CD8-positive, alpha-beta memory T cell (primary cell): ENCODE measurements at places on chromosomes 5 and 9. TPM values are rescaled to one million over a fixed set of nuclear protein-coding genes. Genes with fewer than 3 reads are reported as not detected.

DNA sequence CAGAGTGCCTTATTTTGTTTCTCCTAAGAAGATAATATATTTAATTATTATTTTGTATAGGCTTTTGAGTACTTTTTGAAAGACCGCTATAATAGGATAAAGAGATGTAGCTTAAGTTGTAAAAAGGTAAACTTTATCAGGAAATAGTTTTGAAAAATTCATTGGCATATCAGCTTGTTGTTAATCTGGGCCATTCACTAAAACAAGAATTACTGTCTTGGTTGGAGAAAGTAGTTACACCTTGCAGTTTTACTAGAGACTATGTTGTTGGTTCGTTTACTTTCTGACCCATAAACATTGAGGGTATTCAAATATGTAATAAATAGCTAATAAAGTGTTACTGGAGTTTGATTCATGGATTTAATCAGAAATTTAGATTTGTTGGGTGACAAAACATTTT lies 33.7 kb downstream of the TNPO1 start:
- peaks cover 39% of the 10 kb centered on the region for H3K4me1 ChIP-seq
- H3K27ac ChIP-seq = peak overlapping the region; percentile 27
- no peaks in the 10 kb centered on the region for H3K36me3 ChIP-seq
- peak overlapping the region; percentile 35 for H3K4me3 ChIP-seq

The ORM1 gene
- not detected for total RNA-seq

DNA sequence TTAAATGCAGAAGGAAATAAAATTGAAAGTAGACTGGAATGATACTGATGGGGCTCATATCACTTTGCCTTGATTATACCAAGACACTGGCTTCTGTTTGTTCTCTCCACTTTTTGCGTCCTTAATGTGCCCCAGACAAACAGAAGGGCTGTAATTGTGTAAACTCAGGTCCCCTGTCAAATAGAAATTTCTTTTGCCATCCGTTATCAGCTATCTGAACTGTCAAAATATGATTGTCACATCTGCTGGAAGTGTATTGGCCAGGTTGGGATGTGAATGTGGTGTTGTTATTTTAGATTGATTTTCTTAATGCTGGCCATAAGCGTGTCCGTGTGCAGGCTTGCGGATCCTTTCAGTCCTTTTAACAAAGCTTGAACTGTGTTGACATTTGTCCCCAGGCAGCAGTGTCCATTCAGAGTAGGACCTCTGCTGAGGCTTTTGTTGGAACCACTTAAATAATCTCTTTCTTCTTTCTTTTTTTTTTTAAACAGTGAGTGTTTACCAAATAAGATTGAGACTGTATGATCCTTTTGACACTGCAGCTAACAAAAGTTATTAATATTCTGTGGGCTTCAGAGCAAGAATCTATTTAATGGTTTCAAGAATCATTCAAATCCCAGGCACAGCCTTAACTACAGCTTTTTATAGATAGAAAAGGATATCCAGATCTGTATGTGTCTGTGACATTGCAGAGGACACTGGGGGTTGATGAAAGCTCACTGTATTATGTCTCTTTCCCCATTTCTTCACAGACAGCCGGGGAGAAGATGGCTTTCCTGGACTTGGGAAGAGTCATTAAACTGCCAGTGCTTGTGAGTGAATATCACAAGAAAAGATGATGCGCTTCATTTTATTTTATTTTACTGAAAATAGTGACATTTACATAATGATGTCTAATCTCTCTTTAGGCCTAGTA lies 171.7 kb downstream of the ZNF608 start:
- no peak for DNase-seq
- no peaks in the 10 kb centered on the region for H3K4me1 ChIP-seq
- H3K27me3 ChIP-seq = no peaks in the 10 kb centered on the region
- H3K27ac ChIP-seq = no peak overlapping the region
- H3K36me3 ChIP-seq = no peaks in the 10 kb centered on the region

DNA sequence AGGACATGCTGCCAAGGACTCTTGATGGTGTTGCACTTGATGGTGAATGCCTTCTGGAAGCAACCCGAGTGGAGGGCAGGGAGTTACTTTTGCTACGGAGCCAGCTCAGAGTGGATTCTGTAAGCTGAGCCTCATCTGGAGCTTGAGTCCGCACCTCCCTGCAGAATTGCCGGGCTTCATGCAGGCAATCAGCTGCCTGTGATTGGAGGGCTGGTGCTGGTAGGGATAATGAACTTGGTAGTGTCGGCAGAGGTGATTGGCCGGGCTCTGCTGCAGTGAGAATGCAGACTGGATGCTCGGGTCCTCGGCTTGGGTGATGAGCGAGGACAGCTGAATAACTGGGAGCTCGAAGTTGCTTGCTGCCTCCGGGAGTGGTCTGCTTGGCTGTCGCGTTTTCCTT lies 23.1 kb downstream of the SLC25A25 start:
- no peak overlapping the region for H3K4me3 ChIP-seq
- DNase-seq = no peak
- H3K36me3 ChIP-seq = peaks cover 8% of the 10 kb centered on the region
- no peaks in the 10 kb centered on the region for H3K27me3 ChIP-seq
- peaks cover 77% of the 10 kb centered on the region for H3K4me1 ChIP-seq
- no peak overlapping the region for H3K27ac ChIP-seq

GRCh38 chr5:84274585-84275468 lies 109.9 kb downstream of the EDIL3 start:
- H3K4me3 ChIP-seq = no peak overlapping the region
- H3K27me3 ChIP-seq = no peaks in the 10 kb centered on the region
- H3K36me3 ChIP-seq = no peaks in the 10 kb centered on the region
- no peak overlapping the region for H3K27ac ChIP-seq
- DNase-seq = no peak
- no peaks in the 10 kb centered on the region for H3K4me1 ChIP-seq

DNA sequence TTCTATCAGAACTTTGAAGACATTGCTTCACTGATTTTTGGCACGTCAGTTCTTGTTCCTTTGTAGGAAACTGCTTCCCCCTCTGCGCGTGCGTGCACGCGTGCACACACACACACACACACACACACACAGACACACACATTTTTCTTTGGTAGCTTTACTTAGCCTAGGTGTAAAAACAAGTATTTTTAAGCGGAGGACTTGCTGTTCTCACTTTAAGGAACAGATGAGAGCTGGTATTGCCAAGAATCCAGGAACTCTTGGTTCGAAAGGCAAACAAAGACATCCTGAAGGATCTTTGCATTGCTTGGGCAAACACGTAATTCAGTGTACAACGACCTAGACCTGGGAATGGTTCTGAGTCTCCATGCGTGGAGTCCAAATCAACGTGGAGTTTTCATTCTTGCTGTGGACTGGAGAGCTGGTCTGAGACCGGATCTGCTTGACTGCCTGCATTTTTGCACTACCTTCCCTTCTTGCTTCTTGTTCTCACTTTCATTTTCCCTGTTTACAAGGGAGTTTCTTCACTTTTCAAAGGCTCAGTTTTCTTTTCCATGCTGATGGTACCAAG lies 8.2 kb downstream of the TMEM268 start:
- peaks cover 6% of the 10 kb centered on the region for H3K4me1 ChIP-seq
- no peaks in the 10 kb centered on the region for H3K36me3 ChIP-seq
- H3K27me3 ChIP-seq = no peaks in the 10 kb centered on the region
- no peak for DNase-seq
- no peak overlapping the region for H3K27ac ChIP-seq
- no peak overlapping the region for H3K4me3 ChIP-seq

- no peaks in the 10 kb centered on the region for H3K4me1 ChIP-seq
- H3K27me3 ChIP-seq = no peaks in the 10 kb centered on the region
- no peak overlapping the region for H3K4me3 ChIP-seq
- DNase-seq = no peak
- H3K36me3 ChIP-seq = no peaks in the 10 kb centered on the region
- no peak overlapping the region for H3K27ac ChIP-seq
Observed at GRCh38 chr5:83101514-83101913, 24.2 kb downstream of the XRCC4 start.

The ADAMTS6 gene
- 1.2 TPM for total RNA-seq

The SPINK6 gene
- total RNA-seq = not detected

GRCh38 chr5:130514984-130515690 lies 610.9 kb downstream of the CHSY3 start:
- H3K4me1 ChIP-seq = no peaks in the 10 kb centered on the region
- no peak for DNase-seq
- no peak overlapping the region for H3K27ac ChIP-seq
- H3K36me3 ChIP-seq = no peaks in the 10 kb centered on the region

DNA sequence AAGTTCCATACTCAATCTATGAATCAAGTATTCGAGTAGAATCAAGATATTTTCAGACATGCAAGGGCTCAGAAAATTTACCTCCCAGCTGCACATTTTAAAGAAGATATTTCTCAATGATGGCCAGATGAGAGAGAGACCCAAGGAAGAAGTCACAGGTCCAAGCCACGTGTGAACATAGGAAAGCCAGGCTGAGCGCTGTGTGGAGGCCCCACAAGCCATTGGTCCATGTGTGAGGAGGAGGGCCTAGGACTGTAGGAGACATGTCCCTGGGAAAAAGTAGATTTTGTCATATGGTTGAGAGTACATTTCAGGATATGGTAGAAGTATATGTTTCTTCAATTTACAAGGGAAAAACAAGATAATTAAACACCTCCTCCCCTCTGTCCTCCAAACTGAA lies 115.8 kb upstream of the RPS23 start:
- H3K4me3 ChIP-seq = no peak overlapping the region
- no peaks in the 10 kb centered on the region for H3K4me1 ChIP-seq
- no peak for DNase-seq
- no peaks in the 10 kb centered on the region for H3K36me3 ChIP-seq
- H3K27me3 ChIP-seq = no peaks in the 10 kb centered on the region

DNA sequence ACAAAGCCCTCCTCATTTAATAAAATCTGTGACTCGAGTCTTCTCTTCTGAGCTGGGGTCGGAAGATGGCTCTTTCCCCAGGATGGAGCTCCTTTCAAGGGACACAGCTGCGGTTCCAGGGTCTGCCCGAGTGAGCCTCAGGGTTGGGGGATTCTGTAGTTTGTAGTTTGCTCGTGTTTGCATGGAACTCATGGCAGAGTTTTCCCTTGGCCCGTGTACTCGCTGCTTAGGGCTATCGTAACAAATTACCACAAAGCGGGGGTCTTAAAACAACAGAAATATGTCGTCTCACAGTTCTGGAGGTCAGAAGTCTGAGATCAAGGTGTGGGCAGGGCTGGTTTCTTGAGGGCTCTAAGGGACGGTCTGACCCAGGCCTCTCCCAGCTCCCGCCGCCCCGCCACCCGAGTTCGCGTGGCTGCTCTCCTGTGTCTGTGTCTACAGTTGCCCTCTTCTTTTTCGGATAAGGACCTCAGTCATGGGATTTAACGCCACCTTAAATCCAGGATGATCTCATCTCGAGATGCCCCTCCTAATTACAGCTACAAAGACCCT lies 13.9 kb upstream of the LPCAT1 start:
- no peaks in the 10 kb centered on the region for H3K36me3 ChIP-seq
- no peak for DNase-seq
- H3K4me1 ChIP-seq = peaks cover 26% of the 10 kb centered on the region
- H3K27me3 ChIP-seq = no peaks in the 10 kb centered on the region
- no peak overlapping the region for H3K27ac ChIP-seq

- H3K36me3 ChIP-seq = no peaks in the 10 kb centered on the region
- no peak for DNase-seq
- H3K27ac ChIP-seq = no peak overlapping the region
- no peak overlapping the region for H3K4me3 ChIP-seq
- H3K4me1 ChIP-seq = no peaks in the 10 kb centered on the region
Observed at GRCh38 chr5:110977915-110978314, 93.6 kb upstream of the TSLP start.

GRCh38 chr9:90095682-90096081 lies 490.9 kb downstream of the GADD45G start:
- DNase-seq = no peak
- H3K27ac ChIP-seq = no peak overlapping the region
- no peak overlapping the region for H3K4me3 ChIP-seq
- no peaks in the 10 kb centered on the region for H3K27me3 ChIP-seq
- H3K36me3 ChIP-seq = no peaks in the 10 kb centered on the region

The SUSD3 gene
- total RNA-seq = 12.3 TPM

The TEX48 gene
- total RNA-seq = 0.46 TPM

The PCDHB11 gene
- not detected for total RNA-seq

- H3K4me1 ChIP-seq = no peaks in the 10 kb centered on the region
- no peaks in the 10 kb centered on the region for H3K27me3 ChIP-seq
- DNase-seq = no peak
- no peak overlapping the region for H3K4me3 ChIP-seq
- H3K36me3 ChIP-seq = no peaks in the 10 kb centered on the region
Observed at GRCh38 chr5:109900911-109901627, 211.3 kb downstream of the MAN2A1 start.

DNA sequence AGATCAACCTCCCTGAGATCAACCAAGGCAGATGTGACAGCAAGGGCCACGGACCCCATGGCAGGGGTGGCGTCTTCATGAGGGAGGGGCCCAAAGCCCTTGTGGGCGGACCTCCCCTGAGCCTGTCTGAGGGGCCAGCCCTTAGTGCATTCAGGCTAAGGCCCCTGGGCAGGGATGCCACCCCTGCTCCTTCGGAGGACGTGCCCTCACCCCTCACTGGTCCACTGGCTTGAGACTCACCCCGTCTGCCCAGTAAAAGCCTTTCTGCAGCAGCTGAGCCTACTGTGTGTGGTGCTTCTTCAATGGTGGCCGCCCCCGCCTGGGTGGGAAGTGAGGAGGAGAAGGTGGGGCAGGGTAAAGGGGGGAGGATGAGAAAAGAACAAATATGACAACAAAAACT lies 8.3 kb downstream of the GPX3 start:
- no peak overlapping the region for H3K27ac ChIP-seq
- peaks cover 36% of the 10 kb centered on the region for H3K36me3 ChIP-seq
- H3K4me1 ChIP-seq = no peaks in the 10 kb centered on the region

DNA sequence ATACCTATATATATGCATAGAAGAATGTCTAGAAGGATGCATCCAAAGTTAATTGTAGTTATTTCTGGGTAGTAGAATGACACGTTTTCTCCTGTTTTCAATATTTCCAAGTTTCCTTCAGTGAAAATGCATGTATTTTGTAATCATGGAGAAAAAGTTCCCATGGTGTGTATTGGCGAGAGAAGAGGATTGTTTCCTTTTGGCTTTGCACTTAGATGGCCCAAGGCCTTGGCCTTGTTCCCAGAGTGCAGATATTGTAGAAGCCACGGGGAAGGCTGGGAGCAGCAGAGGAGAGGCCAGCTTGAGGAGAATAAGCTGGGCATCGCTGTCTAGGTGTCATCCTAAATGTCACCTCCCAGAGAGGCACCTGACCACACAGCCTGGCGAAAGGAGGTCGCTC lies 44.0 kb downstream of the IRF1 start:
- no peaks in the 10 kb centered on the region for H3K27me3 ChIP-seq
- DNase-seq = no peak
- H3K4me1 ChIP-seq = peaks cover 68% of the 10 kb centered on the region
- peak overlapping the region; percentile 8 for H3K4me3 ChIP-seq
- no peak overlapping the region for H3K27ac ChIP-seq

DNA sequence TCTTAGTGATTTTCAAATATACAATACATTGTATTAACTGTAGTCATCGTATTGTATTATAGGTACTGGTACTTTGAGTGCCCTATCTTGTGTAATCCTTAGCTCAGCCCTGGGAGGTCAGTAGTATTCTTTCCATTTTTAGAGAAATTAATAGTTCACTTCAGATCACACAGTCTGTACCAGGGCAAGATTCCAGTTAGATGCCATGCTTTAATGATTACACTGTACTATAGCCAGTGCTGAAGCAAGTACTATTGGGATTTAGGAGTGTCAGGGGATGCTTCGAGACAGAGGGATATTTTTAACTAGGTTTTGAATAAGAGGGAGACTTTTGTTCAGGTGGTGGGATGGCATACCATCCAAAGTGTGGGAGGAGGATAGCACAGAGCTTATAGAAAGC lies 41.0 kb upstream of the SLC27A6 start:
- H3K36me3 ChIP-seq = no peaks in the 10 kb centered on the region
- no peak overlapping the region for H3K27ac ChIP-seq
- H3K4me3 ChIP-seq = no peak overlapping the region

The SPATA31D4 gene
- total RNA-seq = not detected

The DCTN4 gene
- total RNA-seq = 39.6 TPM

- no peaks in the 10 kb centered on the region for H3K36me3 ChIP-seq
- H3K4me1 ChIP-seq = no peaks in the 10 kb centered on the region
- H3K27ac ChIP-seq = no peak overlapping the region
- H3K27me3 ChIP-seq = no peaks in the 10 kb centered on the region
- no peak overlapping the region for H3K4me3 ChIP-seq
Observed at GRCh38 chr9:98590101-98590500, 118.6 kb downstream of the GABBR2 start.
